ENCODE measurements at places on chromosomes 4 and X. TPM values are rescaled to one million over a fixed set of nuclear protein-coding genes. Genes with fewer than 3 reads are reported as not detected.

The KIF4A gene
- 13.6 TPM for total RNA-seq

The GAGE12H gene
- not detected for total RNA-seq

The ARR3 gene
- total RNA-seq, result not detected

The DCAF8L2 gene
- total RNA-seq, result not detected

The RNF128 gene
- total RNA-seq, result 0.17 TPM

The TLR10 gene
- not detected for total RNA-seq

The GPR78 gene
- not detected for total RNA-seq

The ADH6 gene
- total RNA-seq, result not detected

The SYP gene
- 0.75 TPM for total RNA-seq

The STOX2 gene
- 1.1 TPM for total RNA-seq

GRCh38 chr4:164948975-164949374 lies 28.5 kb downstream of the TRIM61 start:
- DNase-seq, result no peak

- DNase-seq, result no peak
Observed at GRCh38 chrX:78019586-78020483, 50.4 kb upstream of the PGAM4 start.

- no peak for DNase-seq
Observed at GRCh38 chrX:149280011-149280410, 225.1 kb downstream of the IDS start.

GRCh38 chrX:150465326-150465725 lies 102.2 kb downstream of the MAMLD1 start:
- DNase-seq, result no peak

DNA sequence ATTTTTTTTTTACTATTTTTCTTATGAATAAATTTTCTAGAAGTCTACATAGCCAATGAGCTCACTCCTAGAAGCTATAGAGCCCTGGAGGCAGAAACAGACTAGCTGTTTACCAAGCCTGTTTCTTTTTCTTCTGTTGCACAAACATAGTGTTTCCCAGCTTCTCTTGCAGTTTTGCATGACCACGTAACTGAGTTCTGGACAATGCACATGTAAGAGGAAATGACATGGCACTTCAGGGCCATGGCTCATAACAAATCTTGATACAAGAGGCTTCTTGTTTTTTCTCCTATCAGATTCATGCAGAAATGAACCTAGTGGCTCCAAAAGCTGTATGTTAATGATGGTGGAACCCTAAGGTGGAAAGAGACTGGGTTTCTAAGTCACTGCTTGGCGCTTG lies 127.4 kb downstream of the ZNF330 start:
- DNase-seq, result peak; percentile 46

DNA sequence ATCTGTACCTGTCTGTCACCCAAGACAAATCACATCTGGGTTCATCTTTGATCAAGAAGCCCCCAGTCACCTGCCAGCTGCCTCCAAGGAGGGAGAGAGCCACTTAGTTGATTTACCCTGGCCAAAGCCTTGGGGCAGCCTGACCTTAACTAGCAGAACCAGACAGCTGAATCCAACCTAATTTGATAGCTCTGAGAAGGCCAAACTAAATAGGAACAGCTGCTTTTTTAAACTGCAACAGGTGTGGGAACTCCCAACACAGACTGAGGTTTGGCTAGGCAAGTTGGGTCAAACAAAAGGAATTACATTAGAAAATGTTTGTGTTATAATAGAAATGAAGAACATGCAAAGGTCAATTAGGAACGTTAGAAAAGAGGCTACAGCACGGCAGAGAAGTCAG lies 375.7 kb downstream of the NLGN4X start:
- DNase-seq, result no peak

DNA sequence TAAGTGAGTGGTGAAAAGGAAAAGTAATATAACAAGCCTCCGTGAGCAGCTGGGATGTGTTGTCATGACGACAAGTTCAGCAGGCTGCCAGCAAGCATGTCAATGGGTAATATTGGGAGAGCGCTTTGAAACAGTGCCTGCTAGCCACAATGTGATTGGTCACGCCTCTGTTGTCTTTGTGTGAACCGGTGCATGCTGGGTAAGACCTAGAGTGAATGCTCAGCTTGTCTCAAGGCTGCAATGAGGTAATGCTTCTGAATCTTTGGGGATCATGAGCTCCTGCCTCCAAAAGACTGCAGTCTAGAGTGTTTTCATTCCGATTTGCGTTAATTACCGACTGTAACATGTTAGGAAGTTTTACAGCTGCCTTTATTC lies 54.9 kb downstream of the STOX2 start:
- DNase-seq, result peak; percentile 3

GRCh38 chrX:55004231-55004630 lies 4.1 kb downstream of the APEX2 start:
- no peak for DNase-seq

GRCh38 chr4:18314731-18315130 lies 293.2 kb upstream of the LCORL start:
- no peak for DNase-seq

DNA sequence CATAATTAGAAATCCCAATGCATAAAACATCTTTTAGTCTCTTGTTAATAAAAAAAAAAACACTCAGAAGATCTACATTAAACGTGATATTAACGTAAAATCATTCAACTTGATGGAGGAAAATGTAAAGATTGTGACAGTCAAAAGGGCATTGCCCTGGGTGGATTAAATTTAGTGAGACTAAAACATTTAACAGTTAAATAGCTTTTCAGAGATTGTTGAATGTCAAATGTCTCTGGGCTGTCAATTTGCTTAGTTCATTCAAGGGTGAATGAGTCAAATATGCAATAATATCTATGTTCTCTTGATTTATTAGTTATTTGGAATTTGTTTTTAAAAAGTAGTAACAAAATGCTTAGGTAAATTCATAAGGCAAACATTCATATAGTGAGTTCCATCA lies 836.6 kb upstream of the PCDH10 start:
- DNase-seq, result no peak

GRCh38 chr4:151114338-151114737 lies 14.9 kb downstream of the RPS3A start:
- no peak for DNase-seq

DNA sequence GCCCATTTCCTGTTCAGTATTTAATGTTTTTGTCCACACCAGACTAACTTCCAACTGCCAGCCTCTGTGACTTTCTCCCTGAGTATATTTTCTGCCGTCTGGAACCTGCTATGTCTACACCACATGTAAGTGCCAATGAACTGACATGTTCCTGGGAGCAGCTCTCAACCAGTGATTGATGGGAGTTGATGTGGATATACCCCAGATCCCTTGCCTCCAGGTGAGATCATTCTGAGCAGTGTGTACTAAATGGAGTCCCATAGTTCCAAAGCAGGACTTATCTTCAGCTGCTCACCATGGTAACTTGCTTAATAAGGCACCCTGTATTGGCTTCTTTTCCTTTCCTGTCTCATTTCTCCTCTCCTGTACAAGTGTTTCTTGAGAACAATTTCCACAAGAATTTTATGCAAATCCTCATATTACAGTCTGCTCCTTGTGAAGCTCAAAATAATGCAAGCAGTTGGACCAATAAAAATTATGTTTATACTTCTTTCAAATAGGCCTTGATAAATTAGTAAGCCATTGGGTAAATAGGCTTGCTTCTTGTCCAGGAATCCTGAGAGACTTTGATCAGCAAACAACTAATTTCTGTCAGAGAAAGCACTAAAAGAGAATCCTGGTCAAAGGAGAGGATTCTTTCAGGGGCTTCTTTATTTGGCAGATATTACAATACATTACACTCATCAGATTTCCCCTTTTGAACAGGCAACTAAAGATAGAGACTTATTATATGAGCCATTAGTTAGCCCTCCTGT lies 911.7 kb upstream of the NDST4 start:
- DNase-seq, result no peak

- DNase-seq, result no peak
Observed at GRCh38 chr4:3203971-3204431, 45.0 kb upstream of the MSANTD1 start.

GRCh38 chr4:166169111-166169510 lies 296.1 kb downstream of the TLL1 start:
- peak; percentile 50 for DNase-seq

- DNase-seq, result no peak
Observed at GRCh38 chr4:106584337-106584989, 215.9 kb upstream of the GIMD1 start.

GRCh38 chrX:19063030-19063429 lies 59.2 kb downstream of the ADGRG2 start:
- DNase-seq, result peak; percentile 43

GRCh38 chr4:1989533-1990347 lies 19.0 kb downstream of the NELFA start:
- no peak for DNase-seq

GRCh38 chr4:147799986-147800555 lies 68.2 kb downstream of the ARHGAP10 start:
- no peak for DNase-seq

Measured in MCF 10A (cell line).